ENCODE measurements at places on chromosomes 6 and 20. TPM values are rescaled to one million over a fixed set of nuclear protein-coding genes. Genes with fewer than 3 reads are reported as not detected.
A peak's percentile ranks its signal among the peaks of the same experiment; 100 is the strongest.

The TBX18 gene
- polyA plus RNA-seq: 12.5 TPM

- no peak for DNase-seq
Measured at GRCh38 chr6:136706430-136706829, 85.8 kb downstream of the MAP3K5 start.

- DNase-seq: no peak
Measured at GRCh38 chr6:117907601-117908245, 659 bp downstream of the SLC35F1 start.

DNA sequence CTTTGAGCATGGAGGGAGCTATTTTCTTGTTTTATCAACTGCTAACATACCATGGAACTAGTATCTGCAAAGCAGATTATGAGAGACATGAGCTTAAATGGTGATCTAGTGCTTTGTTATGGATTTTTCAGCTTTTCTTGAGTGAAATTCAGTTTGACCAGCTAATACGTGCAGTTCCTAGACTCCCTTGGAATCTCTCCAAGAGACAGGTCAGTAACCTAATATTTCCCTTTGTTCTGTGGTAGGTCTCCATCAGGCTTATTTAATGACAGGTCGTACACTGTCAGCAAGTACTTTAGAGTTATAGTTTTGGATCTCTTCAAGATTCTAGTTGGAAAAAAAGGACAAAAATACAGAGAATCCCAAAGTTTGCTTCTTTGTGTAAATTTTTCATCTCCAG lies 43.9 kb downstream of the HDAC2 start:
- DNase-seq: no peak

- DNase-seq: peak; percentile 73
Measured at GRCh38 chr6:38871741-38872568, 156.8 kb downstream of the DNAH8 start.

DNA sequence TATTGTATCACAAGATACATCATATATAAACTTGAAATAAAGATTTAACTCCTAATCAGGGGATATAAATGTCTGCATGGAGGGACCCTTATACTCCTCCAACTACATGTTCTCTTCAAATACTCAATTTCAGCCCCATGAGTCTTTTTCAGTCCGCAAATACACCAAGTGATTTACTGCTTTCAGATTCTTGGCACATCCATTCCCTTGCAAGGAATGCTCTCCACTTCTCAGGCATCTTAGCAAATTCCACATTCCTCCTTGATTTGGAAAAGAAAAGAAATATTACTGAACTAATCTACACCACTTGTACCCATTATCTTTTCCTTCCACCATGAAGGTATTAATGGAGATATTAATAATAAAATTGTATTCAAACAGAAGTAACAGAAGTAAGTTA lies 999.4 kb upstream of the GJE1 start:
- DNase-seq: no peak
